ENCODE measurements at places on chromosomes 2 and 18. TPM values are rescaled to one million over a fixed set of nuclear protein-coding genes. Genes with fewer than 3 reads are reported as not detected.
A peak's percentile ranks its signal among the peaks of the same experiment; 100 is the strongest.

Gene IL36B
- total RNA-seq, result not detected

Gene CYP26B1
- total RNA-seq, result 0.22 TPM

Gene MEP1B
- total RNA-seq, result not detected

Gene SLC14A1
- total RNA-seq, result not detected

Gene MYOM1
- 0.17 TPM for total RNA-seq

Gene GPR39
- total RNA-seq, result 0.50 TPM

- DNase-seq, result peak; percentile 39
These were observed 36.8 kb upstream of the GPD2 start for GRCh38 chr2:156399224-156399949.

- no peak for DNase-seq
These were observed 73.7 kb upstream of the RMDN2 start for GRCh38 chr2:37851428-37851827.

DNA sequence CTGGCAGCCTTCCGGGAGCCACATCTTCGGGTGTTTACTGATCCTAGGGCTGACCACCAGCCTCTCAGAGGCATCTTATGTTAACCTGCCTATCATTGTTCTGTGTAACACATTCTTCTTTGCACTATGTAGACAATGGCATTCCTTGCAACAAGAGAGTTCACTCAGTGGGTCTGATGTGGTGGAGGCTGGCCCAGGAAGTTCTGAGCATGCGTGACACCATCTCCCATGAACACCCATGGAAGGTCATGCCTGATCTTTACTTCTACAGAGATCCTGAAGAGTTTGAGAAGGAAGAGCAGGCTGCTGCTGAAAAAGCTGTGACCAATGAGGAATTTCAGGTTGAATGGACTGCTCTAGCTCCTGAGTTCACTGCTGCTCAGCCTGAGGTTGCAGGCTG is 15.3 kb upstream of the ALMS1 start:
- no peak for DNase-seq

DNA sequence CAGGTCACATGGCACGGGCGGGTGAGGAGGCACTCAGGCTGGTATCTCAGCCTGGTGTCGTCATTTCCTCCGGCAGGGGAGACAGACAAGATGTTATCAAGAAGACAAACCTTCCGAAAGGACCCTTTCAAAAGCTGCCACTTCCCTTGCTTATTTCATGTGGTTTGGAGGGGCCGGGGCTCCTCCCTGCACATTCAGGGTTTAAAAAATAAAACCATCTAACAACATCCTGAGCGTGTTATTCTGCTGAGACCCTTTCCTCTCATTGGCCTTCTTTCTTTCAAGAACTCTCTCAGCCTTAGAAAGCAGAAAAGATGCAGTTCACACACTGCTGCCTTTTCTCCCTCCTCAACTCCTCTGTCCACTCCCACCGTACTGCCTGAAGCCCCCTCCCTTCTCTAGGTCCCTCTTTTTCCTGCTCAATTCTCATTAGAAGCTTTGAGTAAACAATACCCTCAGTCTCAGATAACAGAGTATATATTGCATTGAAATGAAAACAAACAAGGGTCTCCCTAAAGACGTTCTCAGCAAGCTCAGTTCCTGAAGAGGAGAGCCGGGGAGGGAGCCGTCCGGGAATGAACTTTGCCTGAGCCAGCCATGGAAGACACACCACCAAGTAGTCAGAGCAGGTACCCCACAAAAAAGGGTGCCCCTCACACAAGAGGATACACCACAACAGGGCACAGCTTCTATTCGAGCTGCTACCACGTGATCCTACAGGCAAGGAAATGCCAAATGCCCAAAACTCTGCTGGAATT is 9.7 kb downstream of the SMAD7 start:
- no peak for DNase-seq

DNA sequence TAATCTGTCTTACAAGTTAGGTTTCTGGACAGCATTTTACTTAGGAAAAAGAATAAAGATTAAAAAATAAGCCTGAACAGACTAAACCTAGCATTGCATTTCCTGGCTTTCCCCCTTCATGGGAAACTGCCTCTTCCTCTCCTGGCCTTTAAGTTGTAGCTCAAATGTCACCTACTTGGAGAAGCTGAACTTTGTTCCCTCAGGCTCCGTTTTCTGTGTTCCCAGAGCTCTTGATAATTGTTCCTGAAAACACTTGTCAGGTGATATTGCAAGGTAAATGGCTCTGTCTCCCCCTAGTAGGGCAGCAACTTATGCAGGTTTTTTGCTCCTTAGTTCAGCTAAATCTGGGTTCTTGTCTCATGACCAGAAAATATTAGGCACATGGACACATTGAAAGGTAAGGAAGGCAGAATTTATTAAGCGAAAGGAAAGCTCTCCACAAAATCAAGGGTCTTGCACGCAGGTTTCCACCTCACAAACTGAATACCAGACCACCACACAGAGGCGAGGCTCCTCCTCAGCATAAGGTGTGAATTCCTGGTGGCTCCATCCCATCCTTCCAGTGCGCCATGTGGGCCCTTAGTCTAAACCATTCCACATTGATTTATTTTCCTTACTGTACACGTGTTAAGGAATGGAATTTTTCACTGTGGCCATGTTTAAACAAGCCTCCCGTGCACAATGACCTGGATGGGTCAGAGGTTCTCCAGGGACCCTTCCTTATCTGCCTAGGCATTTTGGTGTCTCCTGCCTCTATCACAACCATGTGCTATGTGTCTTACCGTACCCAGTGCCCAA is 229.3 kb downstream of the HNMT start:
- DNase-seq, result no peak

- DNase-seq, result peak; percentile 10
These were observed 201.0 kb upstream of the HS6ST1 start for GRCh38 chr2:128519517-128520215.

DNA sequence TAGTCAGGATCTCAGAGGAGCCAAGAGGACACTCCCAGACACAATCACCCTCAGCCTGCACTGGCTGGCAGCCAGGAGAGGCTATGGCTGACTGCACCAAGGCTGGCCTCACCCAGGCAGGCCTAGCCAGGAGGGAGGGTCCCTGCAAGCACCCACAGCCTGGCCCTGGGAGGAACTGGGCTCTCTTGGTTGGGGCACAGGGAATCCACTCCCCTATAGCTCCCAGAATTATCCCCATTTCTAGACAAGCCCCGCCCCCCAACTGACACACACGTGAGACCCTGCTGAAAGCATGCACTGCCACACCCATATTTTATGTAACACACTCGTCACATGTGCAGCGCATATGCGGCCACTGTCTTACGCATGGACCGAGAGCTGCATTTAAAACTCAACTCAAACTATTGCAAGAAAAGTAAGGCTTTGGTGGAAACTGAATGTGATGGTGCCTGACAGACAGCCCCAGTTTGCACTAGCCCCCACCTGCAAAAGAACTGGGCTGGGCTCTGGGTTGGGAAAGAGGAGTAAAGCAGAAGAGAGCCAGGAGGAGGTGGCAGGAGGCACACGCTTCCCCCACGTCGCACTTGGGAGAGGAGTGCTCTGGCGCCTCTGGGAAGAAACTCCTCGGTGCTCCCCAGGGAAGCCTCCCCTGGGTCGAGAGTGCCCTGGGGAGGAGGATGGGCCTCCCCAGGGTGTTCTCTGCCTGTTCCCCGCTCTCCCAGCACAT is 28.9 kb upstream of the ARHGEF4 start:
- no peak for DNase-seq

GRCh38 chr2:150485871-150486538 is 1.5 kb downstream of the RND3 start:
- DNase-seq, result peak; percentile 62

GRCh38 chr2:209969692-209970091 is 32.7 kb upstream of the RPE start:
- no peak for DNase-seq

GRCh38 chr2:238997684-238998083 is 149.8 kb downstream of the TWIST2 start:
- no peak for DNase-seq

DNA sequence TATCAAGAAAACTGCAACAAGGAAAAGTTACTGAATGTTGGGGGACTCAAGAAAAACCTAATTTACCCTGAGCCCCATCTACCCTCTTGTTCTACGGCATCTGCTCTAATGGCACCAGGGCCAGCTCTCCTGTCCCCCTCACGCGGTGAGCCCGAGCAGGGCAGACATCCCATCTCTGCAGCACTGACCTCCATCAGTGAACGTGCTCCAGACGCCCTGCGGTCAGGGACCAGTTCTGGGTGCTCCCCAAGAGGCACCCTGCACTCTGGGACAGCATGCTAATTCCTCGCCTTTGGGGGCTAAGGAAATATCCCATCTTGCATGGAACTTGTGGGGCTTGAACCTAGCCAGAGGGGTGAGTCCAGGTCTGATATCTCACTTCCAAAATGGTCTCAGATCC is 43.0 kb downstream of the CENPO start:
- DNase-seq, result no peak

DNA sequence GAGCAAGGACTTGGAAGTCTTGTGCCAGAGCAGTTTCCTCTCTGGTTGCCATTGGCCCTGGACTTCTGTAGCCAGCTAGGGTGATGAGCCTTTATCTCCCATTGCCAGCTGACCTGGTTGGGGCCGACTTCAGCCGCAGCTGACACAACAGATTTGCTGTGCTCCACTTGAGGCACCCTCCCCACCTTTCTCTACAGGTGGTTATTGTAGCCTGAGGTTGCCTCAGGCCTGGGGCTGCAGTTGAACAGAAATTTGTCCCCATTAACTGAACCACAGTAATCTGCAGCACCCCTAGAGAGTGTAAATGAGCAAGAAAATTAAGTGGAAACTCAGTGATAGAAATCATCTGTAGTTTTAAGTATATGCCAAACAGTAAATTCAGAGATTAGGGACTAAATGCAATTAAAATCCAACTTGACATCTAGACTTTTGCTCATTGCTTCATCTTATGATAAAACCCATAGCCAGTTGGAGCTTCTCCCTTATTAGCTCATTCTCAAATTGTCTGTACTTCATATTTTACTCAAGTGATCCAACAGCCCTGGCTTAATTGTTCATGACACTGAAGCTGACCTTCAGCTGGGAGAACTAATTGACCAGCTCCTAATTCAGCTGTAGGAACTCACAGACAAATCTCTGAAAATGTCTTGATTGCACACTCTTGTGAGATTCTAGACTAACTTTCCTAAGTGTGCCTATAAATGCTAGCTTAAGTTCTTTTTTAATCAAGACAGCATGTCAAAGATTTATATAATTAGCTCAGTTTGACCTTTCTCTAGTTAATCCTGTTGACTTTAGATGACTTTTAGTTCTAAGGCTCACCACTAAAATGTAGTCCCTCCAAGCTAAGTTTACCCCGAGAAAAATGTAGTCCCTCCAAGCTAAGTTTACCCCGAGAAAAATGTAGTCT is 48.9 kb downstream of the COPS8 start:
- DNase-seq, result peak; percentile 36

GRCh38 chr2:174624895-174625430 is 27.4 kb upstream of the WIPF1 start:
- DNase-seq, result no peak

DNA sequence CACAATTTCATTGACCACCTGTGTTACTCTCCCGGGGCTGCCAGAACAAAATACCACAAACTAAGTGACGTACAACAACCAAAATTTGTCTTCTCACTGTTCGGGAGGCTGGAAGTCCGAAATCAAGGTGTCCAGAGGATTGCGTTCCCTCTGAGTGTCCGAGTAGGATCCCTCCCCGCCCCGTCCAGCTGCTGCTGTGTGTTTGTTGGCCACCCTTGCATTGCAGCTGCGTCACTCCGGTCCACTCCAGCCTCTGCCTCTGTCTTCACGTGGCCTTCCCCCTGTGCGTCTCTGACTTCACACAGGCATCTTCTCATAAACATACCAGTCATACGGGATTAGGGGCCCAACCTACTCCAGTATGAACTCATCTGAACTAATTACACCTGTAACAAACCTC is 251.8 kb upstream of the SMIM21 start:
- DNase-seq, result no peak

DNA sequence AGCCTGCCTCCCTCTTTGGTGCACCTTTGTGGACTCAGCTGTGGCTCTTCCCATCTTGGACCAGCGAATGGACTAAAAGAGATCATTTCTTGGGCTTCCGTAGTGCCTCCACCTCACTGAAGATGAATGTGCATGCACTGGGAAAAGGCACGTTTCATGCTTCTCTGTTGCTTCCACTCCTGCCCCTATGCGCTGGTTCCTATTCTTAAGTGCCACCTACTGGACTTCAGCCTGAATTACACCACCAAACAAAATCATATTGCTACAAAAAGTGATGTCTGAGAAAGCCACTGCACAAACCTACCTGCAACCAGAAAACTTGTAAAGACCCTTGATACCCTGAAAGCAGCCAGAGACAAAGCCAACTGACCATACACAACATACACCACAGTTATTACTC is 695.6 kb downstream of the TSN start:
- DNase-seq, result peak; percentile 34

GRCh38 chr2:209870067-209870466 is 98.4 kb downstream of the UNC80 start:
- DNase-seq, result no peak

Measured in H9 (cell line).